Non-pigmented ciliary epithelial cell (primary cell): ENCODE measurements at places on chromosomes 7 and 10.

GRCh38 chr7:49099587-49100326, 175.4 kb downstream of the CDC14C start:
- DNase-seq, result no peak

DNA sequence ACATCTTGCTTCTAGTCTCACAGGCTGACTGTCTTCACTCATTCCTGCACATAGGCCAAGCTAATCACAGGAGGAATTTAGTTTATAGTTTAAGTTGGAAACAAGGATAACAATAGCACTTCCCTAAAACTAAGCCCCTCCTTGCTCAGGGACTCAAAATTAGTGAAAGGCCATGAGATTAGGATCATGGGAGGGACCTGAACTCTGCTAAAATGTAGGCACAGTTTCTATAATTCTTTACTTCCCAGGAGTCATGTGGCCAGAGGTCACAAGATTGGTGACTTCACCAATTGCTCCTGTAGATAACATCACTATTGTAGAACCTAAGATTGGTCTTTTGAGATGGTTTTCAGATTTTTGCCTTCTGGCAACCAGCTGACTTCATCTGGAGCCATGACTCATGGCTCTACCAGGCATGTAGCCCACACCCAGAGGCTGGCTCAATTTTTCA, 14.8 kb upstream of the UPP1 start:
- DNase-seq, result no peak

DNA sequence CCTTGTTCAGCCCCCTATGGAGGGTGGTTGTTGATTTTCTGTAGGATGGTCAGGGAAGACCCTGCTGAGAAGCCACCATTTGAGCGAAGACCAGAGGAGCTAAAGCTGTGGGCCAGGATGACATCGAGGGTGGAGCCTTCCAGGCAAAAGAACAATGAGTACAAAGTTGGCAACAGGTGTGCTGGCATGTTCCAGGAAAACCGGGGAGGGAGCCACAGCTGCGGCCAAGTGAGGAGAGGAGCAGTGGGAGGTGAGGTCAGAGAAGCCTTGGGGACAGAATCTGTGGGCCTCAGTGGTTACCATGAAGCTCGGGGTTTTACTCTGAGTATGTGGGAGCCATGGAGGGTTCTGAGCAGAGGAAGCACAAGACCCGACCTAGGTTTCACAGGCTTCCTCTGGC, 75.6 kb upstream of the ZNF479 start:
- no peak for DNase-seq

GRCh38 chr7:80106498-80107113, 28.0 kb upstream of the GNAI1 start:
- no peak for DNase-seq

DNA sequence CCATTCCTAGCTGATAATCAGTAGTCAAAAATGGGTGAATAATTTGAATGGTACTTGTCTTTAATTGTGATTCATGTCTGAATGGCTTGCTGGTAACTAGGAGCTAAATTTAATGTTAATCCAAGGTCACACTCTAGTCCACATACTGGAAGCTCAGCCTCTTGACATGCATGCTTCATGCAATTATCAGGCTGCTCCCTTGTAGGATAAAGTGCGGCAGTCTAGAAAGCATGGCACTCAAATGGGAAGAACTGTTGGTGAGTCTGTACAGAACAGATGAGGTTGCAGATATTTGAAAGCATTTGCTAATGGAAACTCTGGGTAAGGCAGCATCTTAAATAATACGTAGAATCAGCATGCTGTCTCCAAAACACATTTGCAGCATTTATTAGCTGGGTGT, 499.4 kb downstream of the AUTS2 start:
- DNase-seq, result no peak

DNA sequence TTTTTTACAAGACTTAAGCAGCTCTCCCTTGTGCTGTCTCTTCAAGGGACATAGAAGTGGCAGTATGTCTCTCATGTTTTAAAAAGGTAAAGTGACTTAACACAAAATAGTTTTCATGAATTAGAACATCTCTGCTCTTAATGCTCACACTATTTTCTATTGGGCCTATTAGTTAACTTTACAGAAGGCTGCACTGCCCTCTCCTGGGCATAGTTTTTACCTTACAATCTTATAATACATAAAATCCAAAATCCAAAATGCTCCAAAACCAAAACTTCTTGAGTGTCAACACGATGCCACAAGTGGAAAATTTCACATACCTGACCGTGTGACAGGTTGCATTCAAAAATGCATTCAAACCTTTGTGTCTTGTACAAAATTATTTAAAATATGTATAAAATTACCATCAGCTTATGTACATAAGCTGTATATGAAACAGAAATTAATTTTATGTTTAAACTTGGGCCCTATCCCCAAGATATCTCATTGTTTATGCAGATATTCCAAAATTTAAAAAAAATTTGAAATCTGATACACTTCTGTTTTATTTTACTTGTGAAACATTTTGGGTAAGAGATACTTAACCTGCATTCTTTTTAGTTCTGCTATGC, 25.8 kb downstream of the TES start:
- DNase-seq, result no peak

- DNase-seq, result no peak
Measured at GRCh38 chr7:155090684-155091083, 20.6 kb downstream of the HTR5A start.

- no peak for DNase-seq
Measured at GRCh38 chr10:59283456-59284091, 78.8 kb downstream of the FAM13C start.

DNA sequence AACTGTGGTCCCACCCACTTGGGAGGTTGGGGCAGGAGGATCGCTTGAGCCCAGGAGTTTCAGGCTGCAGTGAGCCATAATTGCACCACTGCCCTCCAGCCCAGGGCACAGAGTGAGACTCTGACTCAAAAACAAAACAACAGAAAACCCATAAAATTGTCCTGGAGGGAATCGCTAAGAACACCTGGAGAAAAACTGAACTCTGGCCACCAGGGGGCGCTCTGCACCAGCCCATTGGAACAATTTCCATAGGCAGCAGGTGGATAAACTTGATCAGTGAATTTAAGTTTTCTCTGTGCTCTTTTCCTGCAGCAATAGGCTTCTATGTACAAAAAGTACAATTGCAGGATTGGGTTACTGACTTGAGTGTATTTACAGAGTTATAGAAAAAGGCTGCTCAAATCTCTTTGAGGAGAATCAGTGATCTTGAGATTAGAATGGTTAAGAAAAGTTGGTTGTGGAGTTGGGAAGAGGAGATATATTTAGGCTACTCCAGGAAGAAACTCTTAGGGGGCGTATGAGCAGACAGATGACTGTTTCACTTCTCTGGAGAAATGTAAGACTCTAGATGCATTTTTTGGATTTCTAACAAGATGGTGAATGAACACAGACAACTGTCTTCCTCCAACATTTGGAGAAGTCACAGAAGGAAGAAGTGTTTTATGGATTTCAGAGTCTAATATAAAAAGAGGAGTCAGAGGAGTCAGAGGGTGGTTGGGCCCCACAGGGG, 274.9 kb upstream of the GALNT17 start:
- DNase-seq, result peak; percentile 13

DNA sequence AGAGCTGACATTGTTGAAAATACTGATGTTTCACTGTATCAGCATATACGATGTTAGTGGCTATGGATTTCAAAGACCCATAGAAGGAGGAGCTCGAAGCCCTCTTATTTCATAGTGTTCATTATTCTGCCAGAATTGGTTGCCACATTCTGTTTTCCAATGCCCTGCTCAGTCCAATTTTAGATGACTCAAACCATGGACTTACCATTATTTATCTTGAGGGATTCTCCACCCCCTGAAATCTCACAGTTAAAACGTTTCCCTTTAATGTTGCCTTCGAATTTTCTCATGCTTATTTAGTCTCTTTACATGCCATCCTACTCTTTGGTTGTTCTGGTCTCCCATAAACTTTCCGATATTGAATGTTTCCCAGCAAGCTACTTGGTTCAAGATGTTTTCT, 264.5 kb downstream of the HDAC9 start:
- DNase-seq, result no peak

DNA sequence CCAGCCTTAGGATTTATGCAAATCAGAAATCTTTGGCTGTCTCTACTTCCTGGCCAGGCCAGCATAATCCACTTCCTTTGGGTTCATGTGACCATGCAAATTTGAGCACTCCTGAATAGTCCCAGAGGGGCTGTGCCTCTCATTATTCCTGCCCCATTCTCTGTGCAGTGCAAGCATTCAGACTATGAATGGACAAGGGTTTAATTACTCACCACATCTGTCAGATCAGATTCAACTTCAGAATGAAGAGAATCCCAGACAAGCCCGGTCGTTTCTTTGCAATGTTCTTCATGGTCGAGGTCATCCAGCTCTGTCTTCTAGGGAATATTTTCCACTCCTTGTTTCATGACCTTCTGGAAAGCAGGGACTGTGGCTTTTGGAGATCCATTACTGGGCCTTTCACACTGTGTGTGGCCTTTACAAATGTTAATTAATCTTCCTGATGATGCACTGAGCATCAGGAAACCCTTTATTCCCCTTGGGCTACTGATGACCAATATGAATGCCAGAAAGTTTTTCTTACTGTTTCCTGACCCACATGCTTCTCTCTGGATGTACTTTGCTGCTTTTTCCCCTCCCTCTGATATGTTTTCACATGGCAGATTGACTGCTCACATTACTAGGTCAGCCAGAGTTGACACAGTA, 217.6 kb upstream of the TCF7L2 start:
- DNase-seq, result no peak

- no peak for DNase-seq
Measured at GRCh38 chr10:121428867-121429266, 169.4 kb downstream of the FGFR2 start.

DNA sequence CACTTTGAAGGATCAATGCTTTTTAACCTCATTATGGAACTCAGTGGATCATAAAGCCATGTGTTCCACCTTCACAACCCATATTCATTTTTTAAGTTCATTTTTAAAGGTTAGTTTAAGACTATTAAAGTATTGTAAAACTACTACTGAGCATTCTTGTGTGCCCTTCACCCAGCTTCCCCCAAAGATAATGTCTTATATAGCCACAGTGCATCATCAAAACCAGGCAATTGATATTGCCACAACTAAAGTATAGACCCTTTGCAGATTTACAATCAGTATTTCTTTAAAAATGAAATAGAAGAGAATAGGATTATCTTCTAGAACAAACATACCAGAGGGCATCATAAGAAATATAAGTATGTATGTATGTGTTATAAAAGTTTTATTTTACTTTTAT, 597.1 kb downstream of the CCSER2 start:
- DNase-seq, result no peak

GRCh38 chr7:140033036-140033435, 29.7 kb downstream of the PARP12 start:
- DNase-seq, result peak; percentile 26

DNA sequence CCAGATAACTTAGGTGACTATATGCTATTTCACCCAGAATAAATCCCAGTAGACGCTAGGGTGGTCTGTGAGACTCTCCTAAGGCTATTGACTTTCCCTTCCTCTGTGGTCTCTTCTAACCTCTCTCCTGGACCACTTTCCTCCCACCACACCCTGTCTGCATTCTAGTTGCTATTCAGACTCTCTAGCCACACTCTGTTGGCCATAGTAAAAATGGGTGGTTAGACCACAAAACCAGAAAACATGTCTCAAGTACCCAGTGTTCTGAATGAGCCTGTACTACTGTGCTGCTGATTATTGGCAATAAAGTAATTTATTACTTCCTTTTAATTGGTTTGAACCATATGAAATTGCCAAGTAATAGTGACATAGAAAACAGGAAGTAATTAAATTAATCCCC, 240.8 kb downstream of the KIF20B start:
- no peak for DNase-seq

- peak; percentile 36 for DNase-seq
Measured at GRCh38 chr7:8190119-8190895, 71.7 kb downstream of the ICA1 start.
